AG04450 (cell line): ENCODE measurements at places on chromosomes 13 and 19.

GRCh38 chr19:54412877-54413276 lies 2.4 kb upstream of the TTYH1 start:
- DNase-seq = no peak

- no peak for DNase-seq
Measured at GRCh38 chr13:89852570-89852969, 1494.9 kb upstream of the MIR17HG start.

DNA sequence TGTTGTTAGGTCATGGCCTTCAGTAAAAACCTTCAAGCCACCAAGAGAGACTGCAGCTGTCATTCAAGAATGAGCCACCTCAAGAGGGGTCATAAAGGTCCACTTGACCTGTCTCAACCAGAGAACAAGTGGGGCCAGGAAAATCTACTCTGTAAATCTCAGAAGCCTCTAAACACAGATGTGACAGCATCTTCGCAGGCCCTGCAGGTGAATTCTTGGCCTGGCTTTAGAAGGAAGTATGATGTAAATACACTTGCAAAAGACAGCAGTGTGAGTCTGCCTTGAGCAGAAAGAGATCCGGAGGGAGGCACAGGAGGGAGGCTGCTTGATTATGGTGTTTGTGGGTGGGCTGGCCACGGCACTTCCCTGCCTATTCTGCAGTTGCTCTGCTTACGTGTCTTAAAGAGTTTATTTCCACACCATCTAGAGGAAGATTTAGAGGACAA lies 1082.9 kb downstream of the UQCRFS1 start:
- no peak for DNase-seq

- no peak for DNase-seq
Measured at GRCh38 chr13:68551701-68552522, 1321.8 kb upstream of the PCDH9 start.

GRCh38 chr19:45601524-45602374 lies at the start of gene GPR4:
Gene GPR4, minus strand, starts transcription at chr19:45602212. Its CDS starts 10,346 bp downstream, at chr19:45591866.
- no peak for DNase-seq

- no peak for DNase-seq
Measured at GRCh38 chr19:36265064-36265463, 50.2 kb downstream of the ZNF146 start.

- no peak for DNase-seq
Measured at GRCh38 chr13:112131713-112132113, 64.8 kb downstream of the SOX1 start.

DNA sequence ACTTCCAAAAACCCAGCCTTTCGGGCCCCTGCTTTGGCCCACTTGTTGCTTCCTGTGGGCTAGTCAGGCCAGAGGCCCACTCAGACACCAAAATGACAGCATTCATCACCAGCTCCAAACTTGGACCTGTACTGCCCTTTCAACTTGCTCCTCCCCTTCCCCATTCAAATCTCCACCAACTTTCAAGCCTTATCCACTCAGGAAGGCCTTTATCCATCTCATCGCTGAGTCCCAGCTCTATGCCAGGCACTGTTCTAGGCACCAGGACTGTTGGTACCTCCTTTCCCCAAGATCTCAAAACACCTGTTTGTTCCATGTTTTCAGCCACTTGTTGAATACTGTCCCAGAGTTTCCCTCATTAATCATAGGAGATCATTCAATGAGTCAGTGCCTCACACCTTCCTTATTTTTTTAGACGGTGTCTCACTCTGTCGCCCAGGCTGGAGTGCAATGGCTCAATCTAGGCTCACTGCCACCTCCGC lies 1011.4 kb downstream of the UQCRFS1 start:
- no peak for DNase-seq

DNA sequence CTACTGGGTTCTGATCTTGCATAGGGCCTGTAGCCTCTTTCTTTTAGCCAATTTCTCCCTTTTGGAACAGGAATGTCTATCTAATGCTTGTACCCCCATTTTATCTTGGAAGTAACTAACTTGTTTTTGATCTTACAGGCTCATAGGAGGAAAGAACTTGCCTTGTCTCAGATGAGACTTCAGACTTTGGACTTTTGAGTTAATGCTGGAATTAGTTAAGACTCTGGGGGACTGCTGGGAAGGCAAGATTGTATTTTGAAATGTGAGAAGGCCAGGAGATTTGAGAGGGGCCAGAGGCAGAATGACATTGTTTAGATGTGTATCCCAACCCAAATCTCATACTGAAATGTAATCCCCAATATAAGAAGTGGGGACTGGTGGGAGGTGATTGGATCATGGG lies 2.5 kb upstream of the ZNF546 start:
- no peak for DNase-seq

GRCh38 chr19:45137179-45137761 lies 23.5 kb downstream of the NKPD1 start:
- DNase-seq = no peak

DNA sequence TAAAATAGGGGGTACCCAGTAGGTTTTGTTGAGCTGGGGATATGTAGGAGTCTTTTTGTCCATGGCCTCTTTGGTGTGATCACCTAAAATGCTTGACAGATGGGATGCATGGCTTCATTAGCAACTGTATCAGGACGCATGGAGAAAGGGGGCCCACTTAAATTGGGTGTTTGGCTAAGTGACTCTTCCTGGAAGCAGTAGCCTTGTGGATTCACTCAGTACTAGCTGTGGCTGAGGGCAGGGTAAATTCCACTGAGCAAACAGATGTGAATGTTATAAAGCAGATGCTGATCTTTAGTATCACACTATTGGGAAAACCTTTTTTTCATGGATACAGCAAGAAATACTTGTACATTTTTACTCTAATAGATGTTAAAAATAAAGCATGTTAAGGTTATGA lies 140.0 kb downstream of the FGF14 start:
- DNase-seq = no peak

DNA sequence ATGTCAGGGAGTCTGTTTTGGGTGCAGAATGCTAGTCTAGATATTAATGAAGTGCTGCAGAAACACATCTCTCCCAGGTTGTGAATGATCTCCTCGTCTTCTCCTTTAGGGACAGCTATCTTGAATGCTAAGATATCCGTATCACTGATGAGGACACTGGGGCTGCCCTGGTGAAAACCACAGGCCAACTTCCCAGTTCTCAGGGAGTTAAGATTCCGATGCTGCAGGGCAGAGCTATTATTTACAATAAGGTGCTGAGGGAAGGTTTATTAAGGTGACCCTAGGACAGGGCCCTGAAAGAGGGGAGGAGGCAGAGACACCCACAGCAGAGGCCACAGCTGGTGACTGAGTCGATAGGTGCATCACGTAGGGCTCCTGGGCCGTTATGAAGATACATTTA lies 66.1 kb downstream of the TNFRSF19 start:
- no peak for DNase-seq

DNA sequence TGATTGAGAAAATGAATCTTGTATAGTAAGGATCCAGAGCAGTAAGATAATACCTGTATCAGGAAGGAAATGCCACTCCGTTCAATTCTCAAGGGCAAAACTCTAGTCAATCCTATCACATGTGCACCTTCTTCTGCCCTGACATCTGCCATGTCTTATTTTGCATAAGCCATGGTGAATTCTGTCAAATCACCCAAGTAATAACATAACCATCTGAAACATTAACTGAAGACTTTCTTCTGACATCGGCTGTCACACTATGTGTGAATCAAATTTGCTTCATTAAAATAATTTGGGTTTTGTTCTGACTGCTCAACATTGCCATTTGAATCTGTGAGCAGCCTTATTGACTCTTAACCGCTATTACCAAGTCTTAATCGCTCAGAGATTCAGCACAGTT lies 91.2 kb downstream of the PCDH9 start:
- DNase-seq = no peak

DNA sequence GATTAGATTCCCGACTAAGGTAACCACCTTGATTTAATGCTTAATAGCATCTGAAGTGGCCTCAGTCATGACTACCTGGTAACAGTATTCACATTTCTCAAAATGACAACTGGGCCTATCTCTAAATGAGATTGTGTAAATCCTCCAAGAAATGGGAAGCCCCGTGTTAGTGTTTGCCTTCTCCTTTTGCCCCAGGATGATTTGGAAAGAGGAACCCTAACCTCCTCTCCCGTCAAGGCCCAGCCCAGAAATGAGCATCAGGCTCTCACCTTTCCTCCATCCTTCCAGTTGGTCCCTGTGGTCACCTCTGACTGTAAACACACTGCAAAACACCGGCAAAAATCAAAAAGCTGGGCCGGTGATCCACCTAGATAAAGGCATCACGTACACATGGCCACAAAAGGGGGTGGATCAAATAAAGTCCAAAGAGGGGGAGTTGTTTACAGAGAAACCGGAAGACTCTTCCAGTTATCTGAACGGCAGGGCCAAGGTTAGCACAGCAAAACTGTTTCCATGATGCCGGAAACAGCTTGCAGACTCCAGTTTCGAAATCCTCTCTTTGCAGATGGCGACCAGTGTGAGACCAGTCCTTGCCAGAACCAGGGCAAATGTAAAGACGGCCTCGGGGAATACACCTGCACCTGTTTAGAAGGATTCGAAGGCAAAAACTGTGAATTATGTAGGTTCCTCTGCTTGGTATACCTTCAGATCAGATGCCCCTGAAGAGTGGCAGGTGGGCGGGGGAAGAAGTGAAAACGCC lies 16.4 kb downstream of the F10 start:
- DNase-seq = no peak

- DNase-seq = no peak
Measured at GRCh38 chr19:45954156-45954555, 19.5 kb downstream of the NOVA2 start.

GRCh38 chr13:98537740-98538139 lies 39.2 kb downstream of the STK24 start:
- DNase-seq = no peak

GRCh38 chr19:41525989-41526388 lies 50.0 kb upstream of the CEACAM21 start:
- DNase-seq = no peak

GRCh38 chr19:56874530-56874929 lies 34.0 kb upstream of the PEG3 start:
- DNase-seq = no peak

GRCh38 chr19:14434543-14435319 lies 1.6 kb downstream of the PKN1 start:
- DNase-seq = no peak

- DNase-seq = no peak
Measured at GRCh38 chr13:79385694-79386093, 20.4 kb downstream of the RBM26 start.

DNA sequence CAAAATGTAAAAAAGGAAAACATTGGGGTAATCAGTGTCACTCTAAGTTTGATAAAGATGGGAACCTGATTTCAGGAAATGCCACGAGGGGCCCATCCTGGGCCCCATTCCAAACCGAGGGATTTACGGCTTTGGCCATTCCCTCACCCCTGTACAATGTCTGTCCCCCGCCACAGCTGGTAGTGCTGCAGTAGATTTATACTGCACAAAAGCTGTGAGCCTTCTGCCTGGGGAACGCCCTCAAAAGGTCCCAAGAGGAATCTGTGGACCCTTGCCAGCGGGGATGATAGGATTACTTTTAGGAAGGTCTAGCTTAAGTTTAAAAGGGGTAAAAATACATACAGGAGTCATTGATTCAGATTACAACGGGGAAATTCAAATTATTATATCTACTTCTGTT lies 173.4 kb upstream of the SGCG start:
- DNase-seq = no peak

GRCh38 chr19:11364296-11364904 lies 9.2 kb downstream of the PLPPR2 start:
- no peak for DNase-seq

DNA sequence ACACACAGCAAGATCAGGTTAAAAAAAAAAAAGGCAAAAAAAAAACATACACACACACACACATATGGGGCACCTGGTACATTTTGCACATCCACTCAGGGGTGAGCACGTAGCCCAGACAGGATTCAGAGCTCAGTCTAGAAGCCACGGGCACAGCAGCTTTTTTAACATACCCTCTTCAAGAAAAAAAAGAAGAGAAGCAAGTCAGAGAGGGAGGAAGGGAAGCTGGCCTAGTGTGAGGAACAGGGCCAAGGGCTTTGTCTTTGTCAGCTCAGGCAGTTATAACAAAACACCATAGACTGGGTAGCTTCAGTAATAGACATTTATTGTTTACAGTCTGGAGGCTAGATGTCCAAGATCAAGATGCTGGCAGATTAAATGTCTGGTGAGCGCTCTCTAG lies 2.3 kb upstream of the TPM4 start:
- no peak for DNase-seq

GRCh38 chr13:85725433-85725832 lies 73.8 kb downstream of the SLITRK6 start:
- no peak for DNase-seq

GRCh38 chr13:109782066-109782822 lies 4.1 kb downstream of the IRS2 start:
- DNase-seq = no peak

GRCh38 chr13:31476753-31477152 lies 262.6 kb upstream of the RXFP2 start:
- no peak for DNase-seq

DNA sequence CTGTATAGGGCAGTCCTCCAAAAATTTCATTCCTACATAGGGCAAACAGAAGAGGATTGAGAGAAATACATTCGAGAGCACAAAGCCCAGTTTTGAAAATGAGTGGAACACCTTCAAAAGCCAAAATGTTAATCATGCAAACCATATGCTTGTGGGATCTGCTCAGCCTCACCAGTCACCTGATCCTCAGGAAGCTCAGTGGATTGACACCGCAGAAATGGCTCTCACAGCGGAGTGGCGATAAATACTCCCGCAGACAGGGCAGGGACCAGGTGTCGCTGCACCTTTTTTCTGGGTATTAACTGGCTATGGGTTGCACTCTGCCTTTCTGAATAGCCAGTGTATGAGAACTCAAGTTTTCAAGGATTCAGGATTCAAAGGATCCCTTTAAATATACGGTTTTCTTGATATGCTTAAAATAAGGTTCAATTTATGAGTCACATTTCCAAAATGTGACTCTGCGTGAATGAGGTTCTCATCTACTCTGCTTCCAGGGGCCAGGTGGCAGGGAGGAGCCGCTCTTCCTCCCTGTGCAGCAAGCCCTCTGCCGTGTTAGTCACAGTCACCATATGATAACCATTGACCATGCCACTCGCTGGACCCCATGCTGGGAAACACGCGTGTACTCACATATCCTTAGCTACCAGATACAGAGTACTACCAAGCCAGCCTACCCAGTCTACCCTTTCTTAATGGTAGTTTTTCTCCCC lies 18.3 kb upstream of the DHRS12 start:
- DNase-seq = no peak

- DNase-seq = no peak
Measured at GRCh38 chr19:38337360-38337653, 1.7 kb downstream of the CATSPERG start.

GRCh38 chr13:50518781-50519201 lies 324.7 kb downstream of the DLEU7 start:
- DNase-seq = peak; percentile 47

DNA sequence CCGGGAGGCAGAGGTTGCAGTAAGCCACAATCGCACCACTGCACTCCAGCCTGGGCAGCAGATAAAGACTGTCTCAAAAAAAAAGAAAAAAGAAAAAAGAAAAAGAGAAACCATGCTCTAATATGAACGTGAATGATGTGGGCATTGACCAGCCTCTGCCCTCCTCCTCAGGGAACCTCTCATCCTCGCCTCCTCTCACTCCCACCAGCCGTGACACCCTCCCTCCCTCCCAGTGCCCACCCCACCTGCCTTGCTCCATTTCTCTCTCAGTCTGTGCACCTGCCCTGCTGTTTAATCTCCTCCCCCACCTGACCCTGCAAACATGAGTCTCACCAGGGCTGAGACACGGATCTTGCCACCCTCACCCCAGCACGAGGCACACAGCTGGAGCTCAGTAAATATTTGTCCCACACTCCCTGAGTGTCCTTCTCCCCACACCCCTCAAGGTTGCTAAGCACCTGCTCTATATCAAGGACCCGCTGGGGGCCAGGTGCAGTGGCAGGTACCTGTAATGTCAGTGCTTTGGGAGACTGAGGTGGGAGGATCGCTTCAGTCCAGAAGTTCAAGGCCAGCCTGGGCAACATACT lies 7.5 kb upstream of the BCAT2 start:
- DNase-seq = no peak
